Gastrocnemius medialis (tissue), 4 donors: ENCODE measurements at places on chromosomes 6 and 20. TPM values are rescaled to one million over a fixed set of nuclear protein-coding genes. Genes with fewer than 3 reads are reported as not detected.

- no peak for DNase-seq
Observed at GRCh38 chr6:37168163-37168758, 1.7 kb upstream of the PIM1 start.

PROKR2 gene
- not detected for total RNA-seq

ITPR3 gene
- total RNA-seq, result 1.9 TPM

DNA sequence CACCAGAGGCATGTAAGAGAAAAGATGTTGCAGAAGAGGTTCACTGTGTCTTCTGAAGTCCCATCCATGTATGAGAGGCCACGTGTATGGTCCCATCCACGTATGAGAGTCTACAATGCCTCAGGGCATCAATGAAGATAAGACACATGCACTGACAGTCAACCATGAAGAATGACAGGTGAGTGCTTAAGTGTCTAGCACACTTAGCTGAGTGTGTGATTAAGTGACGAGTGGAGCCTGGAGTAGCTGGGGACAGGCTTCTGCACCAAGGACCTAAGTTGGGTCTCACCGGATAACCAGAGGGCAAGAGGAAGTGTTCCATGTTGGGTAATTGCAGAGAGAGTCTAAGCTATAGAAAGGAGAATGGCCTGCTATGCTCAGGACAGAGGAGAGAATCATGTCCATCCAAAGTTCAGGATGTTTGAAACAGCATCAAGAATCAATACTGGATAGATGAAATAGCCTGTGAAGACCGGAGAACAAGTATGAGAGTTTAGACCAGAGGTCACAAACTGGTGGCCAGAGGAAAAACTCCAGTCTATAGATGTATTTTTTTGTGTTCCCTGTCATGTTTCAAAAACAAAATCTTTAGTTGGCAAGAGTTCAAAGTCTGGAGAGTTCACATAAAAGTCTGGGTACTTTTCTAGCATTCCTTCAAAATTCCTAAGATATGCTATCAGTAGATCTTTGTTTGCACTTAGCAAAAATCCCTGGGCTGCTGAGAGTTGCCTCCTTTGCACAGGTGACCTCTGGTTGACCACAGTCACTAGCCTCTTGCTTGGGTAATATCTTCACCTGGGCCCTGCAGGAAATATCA, 165.8 kb downstream of the KIF16B start:
- DNase-seq, result no peak

DNA sequence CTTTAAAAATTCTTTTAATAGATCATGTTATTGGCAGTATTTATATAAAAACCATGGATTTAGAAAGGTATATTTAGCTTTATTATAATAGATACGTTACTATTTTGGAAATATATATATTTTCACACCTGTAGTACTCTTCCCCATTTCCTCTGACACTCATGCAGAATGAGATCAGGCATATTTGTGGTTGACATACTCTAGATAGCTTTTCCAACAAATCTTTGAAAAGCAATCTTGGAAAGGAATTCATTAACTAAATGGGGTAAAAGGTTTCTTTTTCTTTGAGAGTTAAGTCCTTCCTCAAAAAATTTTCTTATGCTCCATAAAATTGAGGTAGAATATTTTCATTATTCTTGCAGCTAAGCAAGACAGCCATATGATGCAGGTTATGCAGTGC, 14.5 kb downstream of the ASF1A start:
- no peak for DNase-seq

GRCh38 chr20:10012464-10012863, 22.3 kb upstream of the ANKEF1 start:
- no peak for DNase-seq

DNA sequence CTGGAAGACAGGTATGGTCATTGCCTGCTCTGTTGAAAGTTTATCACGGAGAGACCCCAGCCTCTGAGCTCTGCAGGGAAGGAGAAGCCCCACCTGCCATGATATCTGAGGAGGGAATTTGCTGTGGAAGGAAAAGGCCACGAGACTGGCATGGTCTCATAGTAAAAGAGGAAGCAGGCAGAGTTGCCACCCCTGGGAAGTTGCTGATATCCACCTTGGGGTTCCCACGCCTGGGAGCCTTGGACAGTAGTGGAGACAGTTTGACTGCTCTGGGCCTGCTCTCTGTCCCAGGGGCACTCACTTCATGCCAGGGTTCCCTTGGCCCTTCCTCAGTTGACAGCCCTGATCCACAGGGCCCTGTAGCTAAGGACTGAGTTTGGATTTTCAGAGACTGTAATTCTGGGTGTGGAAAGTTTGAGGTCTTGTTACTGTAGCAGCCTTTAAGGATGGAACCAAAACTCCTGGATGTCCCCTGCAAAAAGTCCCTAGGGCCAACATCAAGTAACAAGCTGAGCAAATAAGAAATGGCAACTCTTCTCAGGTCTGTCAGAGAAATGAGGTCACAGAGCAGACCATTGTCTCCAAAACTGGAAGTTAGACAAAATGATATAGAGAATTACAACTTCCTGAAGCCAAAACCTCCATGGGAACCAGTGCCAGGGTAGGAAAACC, 6.9 kb upstream of the SIRPB1 start:
- DNase-seq, result no peak

GRCh38 chr6:162777091-162777490, 49.3 kb downstream of the PACRG start:
- DNase-seq, result no peak

- no peak for DNase-seq
Observed at GRCh38 chr6:54633601-54634000, 213.0 kb upstream of the FAM83B start.

- DNase-seq, result no peak
Observed at GRCh38 chr6:11514672-11515071, 22.9 kb upstream of the TMEM170B start.

DNA sequence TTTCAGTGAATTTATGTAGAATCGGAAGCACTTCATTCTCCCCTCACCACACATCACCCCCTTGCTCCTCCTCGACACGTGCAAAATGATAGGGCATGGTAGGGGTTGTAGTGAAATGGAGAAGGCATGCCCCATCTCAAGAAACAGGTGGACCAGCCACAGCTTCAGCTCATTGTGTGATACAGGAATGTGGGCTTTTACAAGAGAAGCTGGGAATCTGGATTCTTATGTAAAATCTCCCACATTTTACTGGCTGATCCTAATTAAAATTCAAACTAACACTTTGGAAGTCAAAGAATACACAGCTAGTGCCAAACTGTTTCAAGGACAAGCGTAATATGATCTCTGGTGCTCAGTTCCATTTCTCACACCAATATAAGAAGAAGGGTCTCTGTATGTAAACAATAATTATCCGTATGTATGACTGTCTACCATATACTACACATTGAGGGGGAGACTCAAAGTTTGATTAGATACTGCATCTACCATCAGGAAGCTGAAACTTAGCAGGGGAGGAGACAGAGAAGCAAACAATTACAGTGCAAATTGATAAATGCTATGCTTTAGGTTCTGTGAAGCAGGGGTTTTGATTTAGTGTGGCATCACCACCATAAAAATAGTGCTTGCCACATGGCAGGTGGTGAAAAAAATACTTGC, 24.3 kb upstream of the KIAA0408 start:
- DNase-seq, result no peak

OVOL2 gene
- total RNA-seq, result not detected

WFDC10B gene
- total RNA-seq, result not detected

- no peak for DNase-seq
Observed at GRCh38 chr6:90892271-90892670, 305.4 kb upstream of the MAP3K7 start.

GRCh38 chr20:50366270-50367103, 143.7 kb upstream of the PTPN1 start:
- DNase-seq, result no peak

- DNase-seq, result no peak
Observed at GRCh38 chr20:370151-370600, 10.4 kb upstream of the TRIB3 start.

- DNase-seq, result no peak
Observed at GRCh38 chr20:48364688-48365421, 462.9 kb downstream of the PREX1 start.

DNA sequence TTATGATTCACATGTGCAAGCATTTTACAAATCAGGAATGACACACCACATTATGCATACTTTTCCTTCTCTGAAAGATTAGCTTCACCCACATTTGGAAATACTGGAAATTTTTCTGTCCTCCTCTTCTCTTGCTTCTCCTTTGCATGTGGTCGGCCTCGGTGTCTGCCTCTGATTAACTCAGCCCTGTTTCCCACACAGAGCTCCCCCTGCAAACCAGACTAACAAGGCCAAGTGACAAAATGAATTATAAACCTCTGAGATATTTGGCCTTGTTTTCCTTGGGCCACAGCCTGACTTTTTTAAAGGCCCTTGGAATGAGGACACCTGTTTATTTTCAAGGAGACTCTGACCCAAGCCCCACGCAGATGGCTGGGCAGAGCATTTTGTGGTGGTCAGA, 9.0 kb upstream of the CCN6 start:
- no peak for DNase-seq

- DNase-seq, result no peak
Observed at GRCh38 chr6:118876814-118877213, 17.1 kb upstream of the ASF1A start.

PCIF1 gene
- 32.1 TPM for total RNA-seq
